A549 treated with ZK216348 at 1 μM for 4 hours (cell line): ENCODE measurements at places on chromosomes 4 and X. TPM values are rescaled to one million over a fixed set of nuclear protein-coding genes. Genes with fewer than 3 reads are reported as not detected.

The TASL gene
- not detected in 5 replicates for total RNA-seq

The MAGEA2 gene
- not detected in 5 replicates for total RNA-seq

The PALLD gene
- 53.3 to 82.8 TPM (median 73.9 TPM) in 5 replicates for total RNA-seq

The SLC4A4 gene
- 0.96 to 2.4 TPM (median 1.9 TPM) in 5 replicates for total RNA-seq

The HS6ST2 gene
- 0.06 to 0.07 TPM in 2 of 5 replicates, not detected in the others for total RNA-seq

The CFAP299 gene
- not detected in 5 replicates for total RNA-seq
